AG09319 (cell line): ENCODE measurements at places on chromosomes 1 and 21.

GRCh38 chr1:199508653-199509052, 518.9 kb upstream of the NR5A2 start:
- DNase-seq: no peak

DNA sequence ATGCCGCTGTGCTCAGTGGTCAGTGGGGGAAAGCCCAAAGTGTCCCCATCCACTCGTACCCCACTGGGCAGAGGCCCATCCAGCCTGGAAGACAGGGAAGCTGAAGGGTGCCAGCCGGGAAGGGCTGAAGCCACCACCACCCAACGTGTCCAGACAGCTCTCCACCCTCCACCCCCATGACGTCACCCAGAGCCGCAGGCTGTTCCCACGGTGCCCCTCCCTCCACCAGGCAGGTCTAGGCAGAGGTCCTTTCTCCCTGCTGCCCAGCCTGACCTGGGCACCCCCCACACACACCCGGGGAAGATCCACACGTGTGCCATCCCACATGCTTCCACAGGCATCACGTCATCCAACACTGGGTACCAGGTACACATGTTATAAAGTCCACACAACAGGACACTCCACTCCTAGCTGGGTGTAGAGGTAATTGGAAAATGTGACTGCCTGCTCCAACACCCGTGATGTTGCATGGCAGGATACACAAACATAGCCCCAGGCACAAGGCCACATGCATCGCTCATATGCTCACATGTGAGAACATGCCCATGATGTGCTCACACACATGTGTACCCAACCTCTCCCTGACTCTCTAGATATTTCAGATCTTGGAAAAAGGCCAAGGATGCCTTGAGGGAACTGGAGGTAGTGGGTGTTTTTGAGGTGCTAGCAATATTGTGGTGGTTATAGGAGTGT, 5.1 kb upstream of the ARHGAP30 start:
- DNase-seq: no peak

- DNase-seq: no peak
Measured at GRCh38 chr1:162373541-162374260, 3.0 kb downstream of the SPATA46 start.

DNA sequence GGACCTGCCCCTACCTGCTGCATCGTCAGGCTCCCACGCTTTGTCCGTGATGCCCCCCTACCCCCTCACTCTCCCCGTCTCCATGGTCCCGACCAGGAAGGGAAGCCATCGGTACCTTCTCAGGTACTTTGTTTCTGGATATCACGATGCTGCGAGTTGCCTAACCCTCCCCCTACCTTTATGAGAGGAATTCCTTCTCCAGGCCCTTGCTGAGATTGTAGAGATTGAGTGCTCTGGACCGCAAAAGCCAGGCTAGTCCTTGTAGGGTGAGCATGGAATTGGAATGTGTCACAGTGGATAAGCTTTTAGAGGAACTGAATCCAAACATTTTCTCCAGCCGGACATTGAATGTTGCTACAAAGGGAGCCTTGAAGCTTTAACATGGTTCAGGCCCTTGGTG, 8.9 kb downstream of the SPATA46 start:
- no peak for DNase-seq

DNA sequence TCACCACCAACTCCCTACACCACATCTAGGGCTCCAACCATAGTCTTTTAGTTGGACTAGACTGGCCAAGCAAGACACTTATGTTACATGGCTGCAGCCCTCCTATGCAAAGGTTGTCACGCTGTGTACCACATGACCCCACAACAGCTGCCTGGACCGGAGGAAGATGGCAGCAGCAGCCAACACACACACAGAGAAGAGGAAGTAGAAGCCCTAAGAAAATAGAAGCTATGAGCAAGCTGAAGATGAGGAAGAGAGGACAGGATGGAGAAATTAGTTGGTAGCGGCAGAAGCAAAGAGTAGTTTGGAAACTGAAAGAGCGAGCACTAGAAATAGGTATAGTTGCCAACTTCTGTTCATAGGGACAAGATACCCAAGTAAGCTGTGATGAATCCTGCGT, 60.8 kb upstream of the RALGPS2 start:
- DNase-seq: no peak

DNA sequence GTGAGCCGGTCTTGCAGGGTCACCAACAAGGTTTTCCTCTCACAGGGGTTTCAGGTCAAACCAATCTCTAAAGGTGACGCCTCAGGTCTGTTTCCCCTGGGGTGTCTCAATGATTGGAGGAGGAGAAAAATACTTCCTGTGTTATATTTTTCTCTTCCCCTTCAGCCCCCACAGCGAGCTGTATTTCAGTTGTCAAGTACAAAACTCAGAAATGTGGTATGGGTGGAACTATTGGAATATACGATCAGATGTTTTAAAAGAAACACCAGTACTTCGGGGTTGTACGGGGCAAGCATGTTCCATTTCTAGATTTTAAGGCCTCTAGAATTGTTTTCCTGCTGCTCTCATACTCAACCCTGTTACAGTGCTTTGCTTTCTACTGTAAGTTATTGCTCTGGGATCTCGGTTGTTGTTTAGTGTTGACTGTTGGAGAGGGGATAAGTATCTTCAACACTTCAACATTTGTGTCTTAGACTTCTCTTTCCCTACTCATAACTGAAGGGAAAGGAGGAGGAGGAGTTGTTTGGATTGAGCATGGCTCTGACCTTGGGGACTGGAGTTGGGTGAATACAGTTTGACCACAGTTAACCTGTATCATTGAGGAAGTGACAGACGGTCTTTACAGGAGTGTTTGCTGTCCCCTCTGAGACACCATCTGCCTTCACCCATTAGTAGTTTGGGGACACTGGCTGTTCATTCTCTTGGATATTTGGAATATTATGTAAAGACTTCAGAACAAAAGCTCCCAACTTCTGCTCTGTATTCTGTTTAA, 2.0 kb downstream of the MAPKAPK2 start:
- DNase-seq: no peak

DNA sequence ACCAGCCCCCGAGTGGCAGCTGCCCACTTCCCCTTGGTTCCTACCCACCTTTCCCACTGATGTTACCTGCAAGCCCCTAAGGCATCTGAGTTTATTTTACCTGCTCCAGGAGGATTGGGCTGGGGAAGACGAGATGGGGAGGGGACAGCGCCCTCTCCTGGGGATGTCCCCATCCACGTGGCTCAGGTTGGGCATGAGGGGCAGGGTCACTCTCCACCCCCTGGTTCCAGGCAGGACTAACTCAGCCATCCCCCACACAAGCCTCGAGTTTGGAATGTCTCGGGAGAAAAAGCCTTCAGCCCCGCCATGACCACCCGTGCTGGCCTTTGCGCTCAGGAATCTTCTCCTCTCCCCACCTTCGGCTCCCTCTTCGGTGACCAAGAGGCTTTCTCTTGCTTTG, 90.0 kb downstream of the ARHGEF10L start:
- no peak for DNase-seq

DNA sequence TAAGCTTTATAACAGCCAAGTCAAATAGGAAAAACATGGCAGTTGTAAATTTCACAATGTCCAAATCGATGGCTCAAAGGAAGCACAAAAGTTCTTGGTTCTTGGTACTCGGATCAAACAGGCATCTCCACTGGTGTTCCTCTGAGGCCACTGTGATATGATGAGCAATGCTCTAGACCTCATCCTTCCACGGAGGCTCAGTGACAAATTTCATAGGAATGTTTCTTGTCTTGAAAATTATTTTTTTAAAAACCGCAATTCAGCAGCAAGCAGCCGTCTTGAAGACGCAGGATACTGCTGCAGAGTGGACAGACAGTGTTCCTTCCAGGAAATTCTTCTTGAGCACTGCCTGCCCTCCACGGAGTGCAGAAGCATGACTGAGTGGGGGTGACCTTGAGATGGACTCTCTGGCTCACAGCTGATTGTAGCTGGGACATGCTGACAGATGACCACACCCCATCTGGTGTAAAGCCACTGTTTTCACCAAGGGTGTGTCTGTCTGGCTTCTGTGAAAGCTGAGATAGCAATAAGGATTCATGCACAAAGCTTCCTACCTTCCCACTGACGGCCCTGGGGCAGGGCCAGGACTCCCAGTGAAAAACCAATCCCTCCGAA, 61.9 kb downstream of the TIAM1 start:
- DNase-seq: peak; percentile 15

- DNase-seq: no peak
Measured at GRCh38 chr21:34517491-34518245, 5.7 kb upstream of the KCNE1 start.

DNA sequence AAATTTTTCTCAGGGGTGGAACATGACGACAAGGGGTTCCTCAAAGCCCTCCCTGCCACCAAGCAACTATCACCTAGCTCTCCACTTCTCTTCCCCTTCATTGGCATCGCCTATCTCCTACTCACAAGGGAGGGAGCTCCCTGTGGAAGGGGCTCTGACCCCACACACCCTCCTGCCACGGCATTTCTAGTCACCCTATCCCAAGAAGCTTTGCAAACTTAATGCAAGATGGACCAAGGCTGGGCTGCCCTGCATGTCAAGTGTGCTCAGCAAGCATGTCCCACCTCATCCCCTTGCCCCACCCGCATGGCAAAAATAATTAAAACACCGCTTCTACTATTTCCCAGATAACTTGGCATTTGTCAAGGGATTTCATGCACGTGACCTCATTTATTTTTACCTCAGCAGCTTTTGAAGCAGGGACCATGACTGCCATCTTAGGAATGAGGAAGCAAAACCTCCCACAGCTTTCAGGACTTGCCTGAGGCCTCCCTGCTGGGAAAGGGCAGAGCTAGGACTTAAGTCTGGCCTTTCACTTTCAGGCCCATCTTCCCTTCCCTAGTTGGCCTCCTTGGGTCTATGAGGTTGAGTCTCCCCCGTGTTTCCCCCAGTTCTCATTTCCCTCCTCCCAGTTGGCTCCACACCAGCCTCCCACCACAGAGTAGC, 161.3 kb downstream of the TSEN15 start:
- peak; percentile 30 for DNase-seq

DNA sequence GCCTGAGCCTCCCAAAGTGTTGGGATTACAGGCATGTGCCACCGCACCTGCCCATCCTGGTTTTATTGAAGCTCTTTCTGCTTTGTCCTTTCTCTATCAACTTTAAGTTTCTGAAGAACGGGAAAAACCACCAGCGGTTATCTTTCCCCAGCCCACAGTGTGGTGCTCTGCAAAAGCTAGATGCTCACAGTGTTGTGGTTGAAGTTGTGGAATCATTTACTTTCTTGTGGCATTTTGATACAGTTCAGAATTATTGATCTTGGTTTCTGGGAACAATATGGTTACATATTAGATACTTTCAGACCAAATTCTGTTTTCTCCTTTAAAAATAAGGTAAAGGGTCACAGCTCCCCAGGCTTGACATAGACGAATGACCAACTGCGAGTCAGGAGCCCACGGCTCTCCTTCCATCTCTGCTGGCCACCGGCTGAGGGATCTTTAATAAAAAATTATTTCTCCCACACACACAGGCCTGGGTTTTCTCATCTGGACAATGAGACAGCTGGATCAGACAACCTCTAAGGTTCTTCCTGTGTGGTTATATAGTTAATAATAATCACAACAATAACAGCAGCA, 385.3 kb downstream of the SETD4 start:
- no peak for DNase-seq

GRCh38 chr1:33946836-33947235, 83.0 kb downstream of the HMGB4 start:
- DNase-seq: no peak

GRCh38 chr21:31251686-31252085, 92.4 kb downstream of the TIAM1 start:
- no peak for DNase-seq

DNA sequence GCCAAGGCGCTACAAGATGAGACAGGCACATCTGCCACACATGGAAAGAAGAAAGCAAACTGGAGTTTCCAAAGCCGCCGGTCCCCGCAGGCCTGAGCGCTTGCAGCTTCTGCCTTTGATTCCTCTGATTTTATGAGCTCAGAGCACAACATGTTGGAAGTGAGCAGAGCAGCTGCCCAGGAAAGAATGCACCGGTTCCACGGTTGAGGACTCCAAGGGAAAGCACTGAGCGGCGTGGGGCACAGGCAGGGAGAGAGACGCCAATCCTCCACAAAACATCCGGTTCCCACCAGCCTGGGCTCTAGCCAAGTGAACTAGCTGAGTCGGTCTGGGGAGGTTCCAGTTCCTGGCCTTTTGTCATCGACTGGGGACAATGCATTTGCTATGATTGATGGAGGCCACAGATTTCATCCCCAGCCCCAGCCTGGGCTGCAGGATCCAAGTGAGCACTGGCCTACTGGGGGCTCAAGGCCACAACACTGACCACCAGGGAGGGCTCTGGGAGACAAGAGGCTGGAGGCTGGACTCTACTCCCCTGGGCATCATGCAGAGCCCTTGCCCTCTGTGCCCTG, 253.1 kb upstream of the IRF2BP2 start:
- no peak for DNase-seq

GRCh38 chr1:151062741-151063371, 2.7 kb downstream of the MLLT11 start:
- peak; percentile 45 for DNase-seq

GRCh38 chr1:118918230-118918939, 69.8 kb downstream of the TBX15 start:
- no peak for DNase-seq

DNA sequence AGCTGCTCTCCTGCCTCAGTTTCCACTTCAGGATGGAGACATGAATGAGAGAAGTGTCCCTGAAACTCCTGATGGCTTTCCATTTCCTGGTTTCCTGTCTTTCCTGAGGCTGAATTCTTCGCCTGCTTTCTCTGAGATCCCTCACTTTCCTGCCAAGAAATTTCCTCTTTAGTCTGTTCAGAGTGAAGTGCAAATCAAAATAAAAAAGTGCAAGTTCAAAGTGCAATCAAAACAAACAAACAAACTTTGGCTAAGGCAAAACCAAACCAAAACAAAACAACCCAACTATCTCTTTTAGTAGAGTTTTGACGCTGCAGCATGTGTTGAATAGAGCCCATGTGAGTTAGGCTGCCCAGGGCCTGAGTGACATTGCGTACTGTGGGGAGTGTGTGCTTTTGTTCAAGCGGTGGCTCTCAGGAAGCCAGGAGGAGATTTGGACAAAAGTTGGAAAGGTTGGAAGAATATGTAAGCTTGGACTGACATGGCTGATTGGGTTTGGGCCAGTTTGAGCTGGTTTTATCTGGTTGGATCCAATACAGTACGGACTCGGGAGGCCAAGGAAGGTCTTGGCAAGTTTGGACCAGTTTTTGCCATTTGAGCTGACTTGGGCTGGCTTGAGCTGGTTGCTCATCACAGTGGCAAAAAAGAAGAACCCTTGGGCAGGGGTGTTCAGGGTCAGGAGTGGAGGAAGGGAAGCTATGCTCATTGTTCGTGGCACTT, 61.1 kb upstream of the TINAGL1 start:
- no peak for DNase-seq
